ENCODE measurements at places on chromosomes 13 and 19. TPM values are rescaled to one million over a fixed set of nuclear protein-coding genes. Genes with fewer than 3 reads are reported as not detected.

The KBTBD7 gene
- 4.6 TPM for total RNA-seq

The ZSCAN4 gene
- total RNA-seq = 0.10 TPM

The CCDC169 gene
- total RNA-seq = 4.5 TPM

The FSD1 gene
- 13.1 TPM for total RNA-seq

The CFAP97D2 gene
- total RNA-seq = not detected

The SLC7A10 gene
- not detected for total RNA-seq

The MISP3 gene
- total RNA-seq = 0.33 TPM

The ZFP14 gene
- 2.0 TPM for total RNA-seq

The C19orf81 gene
- total RNA-seq = not detected

The B3GLCT gene
- 18.4 TPM for total RNA-seq

The TPTE2 gene
- total RNA-seq = not detected

The ADGRE2 gene
- not detected for total RNA-seq

The EID2 gene
- total RNA-seq = 11.8 TPM

The OXGR1 gene
- total RNA-seq = not detected

The OR4F17 gene
- total RNA-seq = not detected

The ZFP82 gene
- 4.6 TPM for total RNA-seq

The OSCAR gene
- 0.19 TPM for total RNA-seq

The KLHL1 gene
- total RNA-seq = not detected

The ZNF296 gene
- total RNA-seq = 0.48 TPM

The KCNJ14 gene
- 0.76 TPM for total RNA-seq

The PINLYP gene
- 0.98 TPM for total RNA-seq

The ZFR2 gene
- not detected for total RNA-seq

The RFXANK gene
- total RNA-seq = 99.9 TPM

The SERP2 gene
- not detected for total RNA-seq

The SLC25A30 gene
- total RNA-seq = 24.1 TPM

The CGB5 gene
- not detected for total RNA-seq

The MYBPC2 gene
- not detected for total RNA-seq

The NKPD1 gene
- 0.65 TPM for total RNA-seq

The ZNF225 gene
- 5.9 TPM for total RNA-seq

The C19orf73 gene
- total RNA-seq = 0.48 TPM

The CALR3 gene
- not detected for total RNA-seq

The CBARP gene
- 6.4 TPM for total RNA-seq
